ENCODE measurements at places on chromosomes 11 and 22. TPM values are rescaled to one million over a fixed set of nuclear protein-coding genes. Genes with fewer than 3 reads are reported as not detected.

GRCh38 chr11:120375076-120375475, 38.9 kb downstream of the ARHGEF12 start:
- no peak for DNase-seq

DNA sequence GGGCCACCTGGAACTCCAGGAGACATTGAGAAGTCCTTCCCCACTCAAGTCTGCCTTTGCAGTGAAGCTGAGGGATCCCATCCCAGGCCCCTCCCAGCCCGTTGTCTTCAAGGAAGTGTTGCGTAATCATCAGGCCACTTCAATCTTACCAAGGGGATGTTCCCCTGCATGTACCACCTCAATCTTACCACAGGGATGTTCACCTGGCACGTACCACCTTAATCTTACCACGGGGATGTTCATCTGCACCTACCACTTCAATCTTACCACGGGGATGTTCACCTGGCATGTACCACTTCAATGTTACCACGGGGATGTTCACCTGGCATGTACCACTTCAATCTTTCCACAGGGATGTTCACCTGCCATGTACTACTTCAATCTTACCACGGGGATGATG, 108.0 kb upstream of the SYN3 start:
- no peak for DNase-seq

DNA sequence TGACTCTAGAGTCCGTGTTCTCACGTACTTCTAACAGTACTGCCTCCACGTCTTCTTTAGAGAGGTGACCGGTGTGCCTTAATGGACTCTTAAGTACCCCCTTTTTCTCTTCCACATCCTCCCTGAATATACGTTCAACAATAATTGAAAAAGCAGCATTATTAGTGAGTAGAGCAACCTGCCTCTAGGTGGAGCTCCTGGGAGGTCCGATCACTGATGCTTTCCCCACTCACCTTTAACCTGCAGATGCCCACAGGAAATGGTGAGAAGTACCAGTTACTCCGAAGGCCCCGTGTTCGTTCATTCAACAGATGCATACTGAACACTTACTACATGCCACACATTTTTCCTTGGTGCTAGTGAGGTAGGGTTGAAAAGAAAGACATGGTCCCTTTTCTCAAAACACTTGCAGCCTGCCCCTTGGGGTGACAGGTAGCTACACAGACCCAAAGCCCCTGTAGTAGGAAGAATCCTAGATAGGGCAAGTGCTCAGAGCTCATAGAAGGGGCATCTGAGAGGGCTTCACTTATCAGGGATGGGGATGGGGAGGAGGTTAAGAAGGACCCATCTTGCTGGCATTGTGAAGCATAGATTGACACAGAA, 72.7 kb downstream of the FEZ1 start:
- no peak for DNase-seq

GRCh38 chr11:6926208-6927029, at the start of gene ZNF215:
ZNF215 (plus strand) TSS chr11:6926426; CDS start chr11:6932273, 5,847 bp downstream.
- peak; percentile 84 for DNase-seq

DNA sequence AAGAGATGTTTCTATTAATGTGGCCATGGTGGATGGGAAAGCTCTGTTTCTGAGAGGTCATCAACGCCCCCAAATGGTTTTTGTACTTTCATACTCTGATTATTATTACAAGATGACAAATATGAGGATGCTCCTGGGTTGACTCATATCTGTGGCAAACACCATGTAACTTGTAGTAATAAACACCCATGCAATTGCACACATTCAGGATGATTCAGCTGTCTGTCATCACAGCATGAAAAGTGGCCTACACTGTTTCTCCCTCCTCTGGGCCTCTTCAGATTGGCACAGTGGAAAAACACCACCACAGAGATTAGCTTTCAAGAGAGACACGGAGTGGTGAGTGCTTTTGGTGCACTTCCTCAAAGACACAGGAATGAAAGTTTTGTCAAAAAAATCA, 85.4 kb downstream of the MTNR1B start:
- DNase-seq = no peak

The SEC14L2 gene
- 1.5 TPM for total RNA-seq

The SAC3D1 gene
- 7.8 TPM for total RNA-seq

The API5 gene
- total RNA-seq = 36.2 TPM

The FXYD2 gene
- total RNA-seq = 1.4 TPM

The MOGAT2 gene
- total RNA-seq = 0.13 TPM

Data from Right ventricle myocardium superior (tissue), 1 donor.